T-helper 2 cell (primary cell): ENCODE measurements at places on chromosomes 3 and 15.
A peak's percentile ranks its signal among the peaks of the same experiment; 100 is the strongest.

GRCh38 chr3:185828755-185829154 lies 3.9 kb upstream of the IGF2BP2 start:
- DNase-seq = no peak

DNA sequence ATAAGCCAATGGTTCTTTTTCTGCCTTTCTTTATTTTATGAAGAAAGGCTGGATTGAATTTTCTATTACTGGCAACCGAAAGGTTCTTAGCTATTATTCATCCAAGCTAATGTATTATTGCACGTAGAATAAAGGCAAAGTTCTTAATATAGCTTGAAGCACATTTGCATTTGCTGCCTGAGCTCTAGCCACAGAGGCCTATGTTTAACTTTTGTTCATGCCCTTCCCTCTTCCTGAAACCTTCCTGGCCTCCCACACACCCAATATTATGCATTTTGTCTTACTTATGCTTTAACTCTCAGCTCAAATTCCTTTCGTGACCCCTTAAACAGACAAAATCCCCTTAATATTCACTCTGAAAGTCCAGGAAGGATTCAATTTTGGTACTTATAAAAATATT lies 71.0 kb upstream of the ZNF280D start:
- no peak for DNase-seq

DNA sequence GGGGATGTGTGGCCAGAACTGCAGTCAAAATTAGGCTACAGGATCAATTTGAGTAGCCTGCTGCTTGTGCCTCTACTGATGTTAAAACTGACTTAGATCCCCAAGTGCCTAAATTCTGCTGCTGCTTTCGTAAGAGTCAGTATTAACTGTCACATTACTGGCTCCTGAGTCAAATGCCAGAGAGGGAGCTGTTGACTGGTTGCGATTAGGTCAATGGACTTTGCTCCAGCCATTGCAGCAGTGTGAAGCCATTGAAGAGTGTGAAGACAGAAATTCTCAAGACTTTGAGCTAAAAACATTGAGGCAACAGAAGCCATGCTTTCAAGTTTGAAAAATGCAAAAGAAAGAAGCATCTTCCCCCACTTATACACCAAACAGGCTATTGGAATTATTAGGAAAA lies 151.1 kb upstream of the MITF start:
- DNase-seq = no peak

GRCh38 chr3:77052051-77052501 lies 12.2 kb downstream of the ROBO2 start:
- no peak for DNase-seq

GRCh38 chr15:59687836-59688235 lies 1.3 kb downstream of the BNIP2 start:
- DNase-seq = peak; percentile 7

- DNase-seq = no peak
Measured at GRCh38 chr15:34812369-34812768, 17.0 kb upstream of the ACTC1 start.

DNA sequence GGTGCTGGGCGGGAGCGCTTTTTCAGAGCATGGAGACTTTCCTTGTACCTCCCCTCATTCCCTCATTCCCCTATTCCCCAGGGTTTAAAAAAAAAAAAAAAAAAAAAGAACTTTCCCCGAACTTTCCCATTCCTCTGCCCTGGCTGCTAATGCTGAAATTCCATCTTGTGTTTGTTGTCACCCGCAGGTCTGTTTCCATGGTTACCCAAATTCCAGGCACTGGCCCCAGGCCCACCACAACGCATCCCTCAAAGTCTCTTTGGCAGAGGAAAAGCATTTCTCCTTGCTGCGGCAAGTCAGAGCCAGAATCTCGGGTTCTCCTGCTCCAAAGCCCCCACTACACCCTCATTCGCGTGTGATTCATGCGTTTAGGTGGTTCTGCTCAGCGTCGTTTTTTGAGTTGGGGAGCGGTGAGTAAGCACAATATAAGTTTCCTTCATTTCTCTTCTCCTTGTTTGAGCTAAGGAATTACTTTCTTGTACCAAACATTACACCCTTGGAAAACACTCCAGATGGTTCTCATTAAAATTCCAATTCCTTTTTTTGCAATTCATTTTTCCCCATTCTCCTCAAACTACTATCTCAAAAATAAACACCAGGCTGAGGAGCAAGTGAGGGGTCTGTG lies 21.6 kb downstream of the ANAPC13 start:
- no peak for DNase-seq

- DNase-seq = no peak
Measured at GRCh38 chr3:193905541-193906396, 230.2 kb upstream of the HES1 start.

DNA sequence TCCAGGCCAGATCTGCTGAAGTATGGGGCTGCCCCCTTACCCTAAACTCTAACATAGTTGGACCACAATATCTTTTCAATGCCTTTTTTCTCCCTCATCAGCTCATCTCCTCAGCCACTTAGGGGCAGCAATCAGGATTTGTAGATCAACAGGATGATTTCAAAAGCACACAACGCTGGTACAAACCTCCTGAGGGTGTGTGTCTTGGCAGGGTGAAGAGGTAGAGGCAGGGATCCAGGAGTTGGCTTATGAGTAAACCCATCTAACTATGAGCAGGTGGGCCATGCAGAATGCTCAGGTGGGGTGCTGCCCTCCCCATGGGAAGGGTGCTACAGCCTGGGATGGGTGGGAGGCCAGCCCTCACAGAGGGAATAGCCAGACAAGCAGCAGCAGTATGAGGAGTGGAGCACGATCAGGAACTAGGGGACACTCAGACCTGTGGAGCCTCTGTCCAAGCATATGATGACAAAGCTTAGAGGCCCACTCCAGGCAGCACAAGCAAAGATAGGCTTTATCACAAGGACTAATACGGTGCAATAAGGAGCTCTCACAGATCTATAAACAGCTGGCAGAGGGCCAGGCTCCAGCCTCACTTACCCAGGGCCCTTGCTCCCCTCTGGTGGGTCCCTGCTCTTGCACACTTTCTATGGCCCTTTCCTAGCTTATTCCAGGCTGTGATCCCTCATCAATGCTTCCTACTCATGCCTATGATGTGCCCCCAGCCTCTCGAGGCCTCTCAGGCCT lies 32.2 kb downstream of the IL20RB start:
- no peak for DNase-seq

- no peak for DNase-seq
Measured at GRCh38 chr15:101118116-101118515, 133.7 kb downstream of the CHSY1 start.

DNA sequence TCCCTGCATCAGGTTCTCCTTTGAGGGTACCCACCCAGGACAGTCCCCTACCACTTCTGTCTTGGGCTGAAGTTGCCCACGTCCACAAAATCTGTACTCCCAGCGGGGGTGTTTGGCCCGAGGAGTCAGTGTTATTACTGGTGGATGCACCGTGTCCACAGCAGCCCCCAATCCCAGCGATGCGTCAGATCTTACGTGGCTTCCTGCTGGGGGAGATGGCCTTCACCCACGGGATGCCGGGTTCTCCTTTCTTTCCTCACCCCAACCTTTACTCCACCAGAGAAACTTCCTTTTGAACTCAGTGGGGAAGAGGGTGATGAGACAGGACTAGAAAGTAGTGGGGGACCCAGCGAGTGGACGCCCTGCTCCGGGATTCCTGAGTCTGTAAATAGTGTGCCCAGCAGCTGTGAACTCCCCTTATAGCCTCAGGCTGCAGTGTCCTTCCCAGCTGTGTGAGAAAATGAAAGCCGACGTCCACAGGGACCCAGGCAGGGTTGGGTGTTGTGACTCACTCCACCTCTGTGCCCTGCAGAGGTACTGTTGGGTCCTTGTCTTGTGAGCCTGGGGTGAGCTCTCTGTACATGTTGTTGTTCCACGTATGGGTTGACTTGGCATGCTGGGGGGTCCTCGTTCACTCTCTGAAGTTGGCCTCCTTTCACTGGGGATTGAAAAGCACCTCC lies 31.5 kb downstream of the CRTAP start:
- no peak for DNase-seq

GRCh38 chr3:73273341-73273740 lies 211.9 kb downstream of the EBLN2 start:
- DNase-seq = no peak

- no peak for DNase-seq
Measured at GRCh38 chr3:116331380-116331779, 113.9 kb downstream of the LSAMP start.
